ENCODE measurements at places on chromosomes 1 and 21. TPM values are rescaled to one million over a fixed set of nuclear protein-coding genes. Genes with fewer than 3 reads are reported as not detected.

TFF2 gene
- polyA plus RNA-seq: 1.6 TPM

IFI44L gene
- 0.04 TPM for polyA plus RNA-seq

RTCA gene
- 22.7 TPM for polyA plus RNA-seq

FAM78B gene
- 0.10 TPM for polyA plus RNA-seq

DNA sequence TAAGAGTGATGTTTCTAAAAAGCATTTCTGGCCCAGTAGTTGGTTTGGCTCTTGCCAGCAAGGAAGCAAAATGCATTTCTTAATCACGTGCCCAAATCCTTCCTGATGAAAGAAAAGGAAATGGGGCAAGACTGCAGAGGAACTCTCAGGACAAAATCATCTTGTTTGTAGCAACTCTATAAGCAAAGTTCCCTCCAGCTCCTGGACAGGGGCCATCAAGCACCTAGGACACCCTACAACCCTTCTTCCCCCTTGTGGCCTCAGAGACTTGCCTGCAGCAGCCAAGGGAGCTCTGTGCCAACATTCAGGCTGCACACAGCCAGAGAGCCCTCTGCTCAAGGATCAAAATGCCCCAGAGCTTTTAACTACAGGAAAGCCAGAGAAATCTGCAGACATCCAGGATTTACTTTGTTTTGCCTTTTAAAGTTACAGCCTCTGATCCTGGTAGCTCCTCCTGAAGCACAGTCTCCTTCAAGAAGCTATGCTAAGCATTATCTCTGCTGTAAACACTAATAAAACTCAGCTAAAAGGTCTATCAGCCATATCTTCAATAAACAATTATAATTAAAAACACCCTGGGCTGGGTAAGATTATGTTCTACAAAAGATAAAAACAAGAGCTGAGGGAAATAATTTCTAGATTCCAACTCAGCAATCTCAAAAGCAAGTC is 105.0 kb downstream of the KIAA0319L start:
- DNase-seq: no peak

DNA sequence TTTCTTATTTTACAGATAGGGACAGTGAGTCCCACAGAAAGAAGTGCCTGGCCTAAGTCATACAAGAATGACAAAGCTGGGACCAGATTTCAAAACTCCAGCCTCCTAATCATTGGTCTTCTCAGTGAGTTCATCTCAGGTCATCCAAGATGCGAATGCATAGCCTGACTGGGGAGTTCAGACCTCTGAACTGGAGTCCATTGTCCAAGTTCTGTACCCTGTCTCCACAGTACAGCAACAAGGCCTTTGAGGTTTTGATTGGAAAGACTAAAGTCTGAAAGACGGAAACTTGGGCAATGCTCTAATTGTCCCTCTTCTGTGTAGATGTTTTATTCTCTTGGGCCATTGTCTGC is 62.0 kb downstream of the TNN start:
- no peak for DNase-seq

- no peak for DNase-seq
Measured at GRCh38 chr21:39238275-39238674, 55.0 kb upstream of the PSMG1 start.
